ENCODE measurements at places on chromosomes 12 and 14. TPM values are rescaled to one million over a fixed set of nuclear protein-coding genes. Genes with fewer than 3 reads are reported as not detected.

DNA sequence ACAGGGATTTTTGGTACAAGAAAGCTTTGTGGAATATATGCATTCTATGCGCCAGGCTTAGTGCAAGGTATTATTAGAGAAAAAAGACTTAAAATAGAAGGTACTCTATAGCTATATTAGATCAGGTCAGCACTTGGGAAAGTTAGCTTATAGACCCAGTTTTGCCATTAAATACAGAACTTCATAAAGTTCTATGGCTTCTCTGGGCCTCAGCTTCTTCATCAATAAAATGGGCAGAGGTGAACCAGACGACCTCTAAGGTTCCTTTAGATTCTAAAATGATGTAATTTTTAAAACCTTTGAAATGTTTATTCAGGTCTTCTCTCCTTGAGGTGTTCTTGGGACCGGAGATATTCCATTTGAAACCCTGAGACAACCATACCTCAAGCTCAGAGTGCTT is 7.1 kb downstream of the CNPY2 start:
- no peak for DNase-seq

ESRRB gene
- 0.59 TPM for total RNA-seq

DNA sequence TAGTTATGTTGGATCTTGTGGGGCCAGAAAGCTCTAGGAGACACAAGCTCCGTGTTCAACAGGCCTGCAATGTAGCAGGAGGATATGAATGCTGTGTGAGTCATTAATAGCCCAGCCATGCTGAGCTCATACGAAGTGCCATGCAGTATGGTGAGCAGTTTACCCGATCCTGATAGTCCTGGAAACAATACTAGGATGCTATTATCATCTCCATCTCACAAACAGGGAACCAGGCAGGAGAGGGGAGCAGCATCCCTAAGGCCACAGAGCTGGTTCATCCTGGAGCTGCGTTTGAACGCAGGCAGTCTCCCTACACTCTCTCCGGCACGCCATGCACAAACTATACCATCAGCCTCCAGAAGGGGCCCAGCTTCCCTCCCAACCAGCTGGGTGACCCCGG is 20.5 kb downstream of the TTC7B start:
- no peak for DNase-seq

DNA sequence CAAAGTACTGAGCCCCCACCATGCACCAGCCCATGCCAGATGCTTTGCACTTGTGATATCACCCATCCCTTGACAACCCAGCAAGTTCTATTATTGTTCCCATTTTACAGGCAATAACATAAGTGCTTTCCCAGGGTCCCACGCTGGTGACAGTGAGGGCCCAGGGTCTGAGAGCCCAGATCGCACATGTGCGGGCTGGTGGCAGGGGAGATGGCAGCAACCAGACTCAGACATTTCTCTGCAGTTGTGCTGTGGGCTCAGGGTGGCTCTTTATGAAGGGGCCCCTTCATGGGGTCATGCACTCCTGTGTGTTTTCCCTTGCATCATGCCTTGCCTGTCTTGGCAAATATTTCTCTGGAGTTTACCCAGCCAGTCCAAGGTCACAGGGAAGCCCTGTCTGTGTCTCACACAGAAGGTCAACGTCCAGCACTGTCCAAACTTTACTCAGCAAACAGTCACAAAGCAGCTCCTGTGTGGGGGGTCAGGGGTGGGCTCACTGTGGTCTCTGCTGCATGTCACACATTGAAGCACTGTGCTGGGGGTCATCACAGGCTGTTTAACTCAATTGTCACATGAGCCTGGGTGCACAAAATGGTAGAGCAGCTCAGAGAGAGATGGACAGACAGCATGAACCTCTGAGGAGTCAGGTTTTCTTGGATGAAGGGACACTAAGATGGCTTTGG is 12.7 kb downstream of the SERPINA5 start:
- no peak for DNase-seq

GRCh38 chr12:43315961-43316360 is 236.0 kb downstream of the ADAMTS20 start:
- no peak for DNase-seq

GRCh38 chr14:95577870-95578269 is 43.0 kb downstream of the GLRX5 start:
- no peak for DNase-seq

RASSF9 gene
- 4.9 TPM for total RNA-seq

DNA sequence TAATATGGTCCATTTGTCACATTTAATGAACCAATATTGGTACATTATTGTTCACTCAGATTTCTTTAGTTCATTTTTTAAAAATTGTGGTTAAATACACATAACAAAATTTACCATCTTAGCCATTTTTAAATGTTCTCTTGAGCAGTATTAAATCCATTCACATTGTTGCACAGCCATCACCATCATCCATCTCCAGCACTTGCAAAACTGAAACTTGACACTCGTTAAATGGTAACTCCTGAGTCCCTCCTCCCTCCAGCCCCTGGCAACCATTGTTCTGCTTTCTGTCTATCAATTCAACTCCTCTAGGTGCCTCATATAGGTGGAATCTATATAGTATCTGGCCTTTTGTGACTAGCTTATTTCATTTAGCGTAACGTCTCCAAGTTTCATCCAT is 86.4 kb downstream of the ACACB start:
- DNase-seq: no peak

CTSG gene
- 31.1 TPM for total RNA-seq

GRCh38 chr14:61535458-61535857 is 159.9 kb upstream of the HIF1A start:
- no peak for DNase-seq

DNA sequence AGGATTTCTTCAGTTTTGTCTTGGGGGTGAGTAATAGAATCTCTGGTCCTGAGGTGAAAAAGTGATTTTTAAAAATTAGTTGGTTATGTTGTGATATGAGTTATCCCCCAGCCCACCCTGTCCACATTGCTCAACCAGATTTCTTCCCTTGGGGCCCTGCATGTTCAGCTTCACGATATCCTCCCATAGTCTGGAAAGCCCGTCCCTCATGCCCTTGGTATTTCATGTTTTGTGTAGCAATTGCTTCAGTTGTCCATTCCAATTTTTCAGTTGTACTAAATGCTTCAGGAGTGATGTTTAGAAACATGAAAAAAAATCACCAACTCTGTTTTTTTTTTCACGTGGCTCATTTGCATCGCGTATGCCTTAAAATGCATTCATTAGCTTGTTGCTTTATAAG is 17.5 kb upstream of the BICD1 start:
- no peak for DNase-seq

GPR135 gene
- 3.2 TPM for total RNA-seq

PDE3A gene
- total RNA-seq: 14.4 TPM

- DNase-seq: no peak
These were observed 319 bp downstream of the GALNT6 start for GRCh38 chr12:51390891-51391282.

GRCh38 chr14:69768873-69769272 is 1.9 kb downstream of the SRSF5 start:
- DNase-seq: no peak

GRCh38 chr12:4265280-4265679 is 8.3 kb upstream of the CCND2 start:
- no peak for DNase-seq

DNA sequence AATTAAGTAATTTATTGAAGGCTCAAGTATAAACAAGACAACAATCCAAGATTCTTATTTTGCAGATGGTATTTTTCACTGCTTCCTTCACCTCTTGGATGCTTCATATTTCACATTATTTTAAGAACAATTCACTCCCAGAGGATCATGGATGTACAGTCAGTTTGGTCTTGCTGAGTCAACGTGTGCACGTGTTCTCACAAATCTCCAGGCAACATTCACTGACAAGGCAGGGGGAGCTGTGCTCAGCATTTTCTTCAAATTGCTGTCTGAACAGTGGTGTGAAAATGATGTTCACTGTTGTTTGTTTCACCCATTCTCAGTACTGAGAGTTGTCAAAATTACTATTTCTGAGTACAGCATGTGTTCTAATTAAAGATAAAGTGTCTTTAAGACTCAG is 118.3 kb upstream of the SLC38A4 start:
- DNase-seq: no peak

DNA sequence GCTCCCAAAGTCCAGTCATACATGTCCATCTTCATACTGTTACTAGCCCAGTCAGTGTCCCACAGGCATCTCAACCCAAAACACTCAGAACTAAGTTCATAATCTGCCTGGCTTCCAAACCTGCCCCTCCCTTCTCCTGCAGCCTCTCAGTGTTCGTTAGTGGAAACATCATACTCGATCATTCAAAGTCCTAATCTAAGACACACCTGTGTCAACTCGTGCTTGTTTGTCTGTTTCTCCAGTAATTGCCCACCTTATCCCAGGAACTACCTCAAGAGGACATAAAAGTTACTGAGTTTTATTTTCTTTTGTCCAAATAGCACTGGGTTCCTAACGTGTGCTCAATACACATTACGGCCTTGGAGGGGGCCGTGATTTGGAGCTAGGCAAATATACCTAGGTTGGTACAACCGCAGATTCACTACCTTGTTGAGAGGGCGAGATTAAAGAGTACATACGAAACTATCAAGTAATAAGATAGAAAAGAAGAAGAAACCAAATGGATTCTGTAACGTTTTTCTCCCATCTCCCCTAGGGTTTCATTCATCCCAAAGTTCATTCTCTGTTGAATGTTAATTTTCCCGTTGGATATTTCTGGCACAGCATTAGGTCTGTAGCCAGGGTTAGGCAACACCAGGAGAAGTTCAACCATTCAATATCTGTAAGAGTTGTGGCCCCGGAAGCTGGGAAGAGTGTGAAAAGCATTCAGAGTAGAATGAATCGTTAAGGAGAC is 3.2 kb downstream of the RNASE8 start:
- no peak for DNase-seq

DNA sequence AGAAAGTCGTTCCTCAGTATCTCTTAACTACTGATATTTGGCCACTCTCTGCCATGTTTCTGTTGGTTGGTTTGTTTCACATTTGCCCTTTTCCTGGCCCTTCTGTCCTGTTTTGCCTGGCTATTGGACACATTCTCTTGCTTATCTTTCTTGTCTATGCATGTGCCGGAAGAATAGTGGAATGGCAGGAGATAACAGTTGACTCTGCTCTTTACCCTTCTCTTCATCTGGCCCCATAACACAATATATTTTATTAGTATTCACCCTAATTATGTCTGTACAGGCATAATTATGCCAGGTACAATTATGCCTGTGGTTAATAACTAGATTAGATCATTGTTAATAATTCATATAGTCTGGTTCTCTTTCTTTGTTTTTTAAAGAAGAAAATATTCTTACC is 243.5 kb upstream of the LMO3 start:
- DNase-seq: no peak

DNA sequence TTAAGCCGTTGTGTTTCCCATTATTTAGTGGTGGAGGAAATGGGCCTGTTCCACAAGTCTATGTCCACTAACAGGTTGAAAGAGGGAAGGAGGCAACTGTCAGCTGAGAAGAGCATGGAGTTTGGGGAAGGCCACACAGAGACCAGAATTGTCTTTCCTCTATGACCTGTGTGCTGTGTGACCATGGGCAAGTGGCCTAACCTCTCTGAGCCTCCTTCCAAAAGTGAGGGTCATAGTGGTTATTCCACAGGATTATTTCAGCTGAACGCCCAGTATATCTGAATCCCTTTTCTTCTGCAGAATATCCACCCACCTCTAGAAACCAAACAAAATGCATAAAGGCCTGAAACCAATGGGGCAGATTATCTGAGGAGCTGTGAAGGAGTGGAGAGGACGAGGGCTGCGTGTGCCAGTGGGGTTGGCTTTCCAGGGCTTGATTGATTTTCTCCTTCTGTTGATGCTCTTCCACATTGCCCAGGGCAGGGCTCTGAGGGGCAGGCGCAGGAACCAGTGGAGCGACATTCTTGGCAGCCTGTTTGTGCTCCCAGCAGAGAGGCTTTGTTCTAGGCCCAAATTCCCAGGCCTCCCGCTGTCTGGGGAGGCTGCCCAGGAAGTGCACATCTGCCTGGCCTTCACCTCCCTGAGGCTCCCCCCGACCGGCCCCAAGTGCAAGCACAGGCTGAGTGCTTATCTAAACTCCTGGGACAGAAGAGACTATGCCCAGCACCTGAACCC is 452.7 kb downstream of the BCL11B start:
- no peak for DNase-seq

DNA sequence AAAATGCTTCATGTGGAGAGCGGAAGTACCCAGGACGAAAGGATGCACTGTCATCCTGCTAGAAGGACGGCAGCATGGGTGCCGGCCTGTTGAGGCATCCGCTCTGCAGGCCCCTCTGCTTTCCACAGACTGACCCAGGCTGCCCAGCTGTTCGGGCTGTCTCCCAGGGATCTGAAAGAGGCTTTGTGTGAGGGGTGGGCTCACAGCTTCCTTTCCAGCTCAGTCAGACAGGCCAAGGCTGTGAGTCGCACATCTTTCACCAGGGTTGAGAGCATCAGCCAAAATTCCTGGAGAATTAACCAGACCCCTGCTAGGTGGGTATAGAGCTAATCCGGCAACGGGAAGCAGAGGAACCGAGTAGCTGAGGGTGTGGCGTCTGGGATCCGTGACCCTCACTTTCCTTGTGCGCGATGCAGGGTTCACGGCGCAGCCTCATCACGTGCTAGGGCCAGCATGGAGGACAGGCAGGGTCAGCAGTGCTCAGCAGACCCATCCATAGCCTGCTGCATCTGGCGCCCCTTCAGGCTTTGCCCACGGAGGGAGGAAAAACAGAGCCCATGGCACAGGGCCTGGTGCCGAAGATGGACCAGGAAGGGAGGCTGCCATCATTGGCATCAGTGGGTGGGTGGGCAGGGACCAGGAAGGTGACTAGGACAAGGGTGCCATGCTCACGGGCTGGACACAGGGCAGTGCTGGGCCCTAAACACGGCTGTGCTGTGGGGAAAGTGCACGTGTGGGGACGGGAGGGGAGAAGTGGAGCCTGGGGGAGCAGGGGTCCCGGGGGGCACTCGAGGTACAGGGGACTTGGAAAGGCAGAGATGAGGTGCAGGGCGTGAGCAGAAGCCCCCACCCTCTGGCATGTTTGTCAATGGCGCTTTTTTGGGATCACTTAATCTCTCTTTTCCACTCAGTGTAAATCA is 9.2 kb upstream of the SIVA1 start:
- no peak for DNase-seq

- DNase-seq: no peak
These were observed 114.8 kb downstream of the PLXNC1 start for GRCh38 chr12:94263011-94263811.

DNA sequence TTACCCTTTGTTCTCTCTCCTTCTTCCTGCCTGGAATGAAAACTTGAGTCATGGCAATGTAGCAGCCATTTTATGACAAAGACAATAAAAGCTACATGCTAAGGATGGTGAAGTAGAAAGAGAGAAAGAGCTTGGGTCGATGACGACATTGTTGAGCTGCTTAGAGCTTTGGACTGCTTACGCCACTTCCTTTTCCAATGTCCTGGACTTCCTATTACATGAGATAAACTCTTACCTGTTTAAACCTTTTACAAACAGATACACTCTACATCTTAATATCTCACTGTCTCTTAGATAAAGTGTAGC is 70.1 kb downstream of the PEBP1 start:
- DNase-seq: no peak

POTEM gene
- not detected for total RNA-seq

Data from skin of body (tissue), 3 donors.